ENCODE measurements at places on chromosomes 7 and 10. TPM values are rescaled to one million over a fixed set of nuclear protein-coding genes. Genes with fewer than 3 reads are reported as not detected.

GRCh38 chr7:129925416-129926002 lies 27.3 kb downstream of the UBE2H start:
- peak; percentile 39 for DNase-seq

The DHX32 gene
- polyA plus RNA-seq, result 19.8 TPM

DNA sequence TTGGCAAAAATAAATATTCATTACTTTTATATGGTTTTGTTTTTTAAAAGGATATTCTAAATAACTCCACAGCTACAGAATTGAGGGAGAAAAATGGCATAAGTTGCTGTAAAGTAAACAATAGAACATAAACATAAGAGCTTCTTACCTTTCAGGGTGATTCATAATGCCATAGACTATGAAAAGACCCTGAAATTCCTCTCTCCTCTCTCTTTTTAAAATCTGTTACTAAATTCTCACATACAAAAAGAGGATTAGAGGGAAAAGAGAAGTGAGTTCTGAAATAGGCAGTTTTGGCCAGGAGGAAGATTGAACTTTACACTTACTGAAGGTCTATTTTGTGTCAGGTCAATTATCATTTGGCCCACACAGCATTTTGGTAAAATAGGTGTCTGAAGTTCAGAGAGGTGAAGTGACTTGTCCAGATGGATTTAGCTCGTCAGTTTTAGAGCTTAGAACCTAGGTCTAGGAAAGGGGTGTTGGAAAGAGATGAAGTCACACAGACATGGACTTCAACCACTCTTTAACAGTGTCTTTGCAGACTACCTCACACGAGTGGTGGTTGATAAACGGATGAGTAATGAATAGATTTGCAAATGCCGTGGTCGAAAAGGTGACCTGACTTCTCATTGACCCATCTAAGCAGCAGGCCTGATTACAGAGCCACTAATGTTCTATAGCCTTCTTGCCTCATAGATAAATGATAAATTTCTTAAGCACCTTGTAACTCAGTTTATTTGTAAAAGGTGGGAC lies 190.6 kb upstream of the CCDC6 start:
- DNase-seq, result no peak

The MAP3K8 gene
- polyA plus RNA-seq, result not detected

The SPDYE1 gene
- polyA plus RNA-seq, result not detected

GRCh38 chr10:71998840-71999194 lies 34.6 kb downstream of the CHST3 start:
- DNase-seq, result peak; percentile 62

GRCh38 chr7:115183431-115184057 lies 261.6 kb downstream of the MDFIC start:
- no peak for DNase-seq

DNA sequence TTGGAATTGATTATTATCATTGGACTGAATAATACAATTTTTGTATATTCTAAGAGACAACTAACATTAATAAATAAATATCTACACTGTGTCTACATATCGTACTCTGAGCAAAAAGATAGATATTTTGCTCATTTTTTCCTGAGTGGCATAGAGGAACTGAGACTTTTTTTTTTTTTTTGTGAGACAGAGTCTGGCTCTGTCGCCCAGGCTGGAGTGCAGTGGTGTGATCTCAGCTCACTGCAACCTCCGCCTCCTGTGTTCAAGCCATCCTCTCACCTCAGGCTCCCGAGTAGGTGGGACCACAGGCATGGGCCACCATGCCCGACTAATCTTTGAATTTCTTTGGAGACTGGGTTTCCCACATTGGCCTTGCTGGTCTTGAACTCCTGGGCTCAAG lies 14.0 kb downstream of the KMT2E start:
- no peak for DNase-seq

The GPR158 gene
- polyA plus RNA-seq, result not detected

DNA sequence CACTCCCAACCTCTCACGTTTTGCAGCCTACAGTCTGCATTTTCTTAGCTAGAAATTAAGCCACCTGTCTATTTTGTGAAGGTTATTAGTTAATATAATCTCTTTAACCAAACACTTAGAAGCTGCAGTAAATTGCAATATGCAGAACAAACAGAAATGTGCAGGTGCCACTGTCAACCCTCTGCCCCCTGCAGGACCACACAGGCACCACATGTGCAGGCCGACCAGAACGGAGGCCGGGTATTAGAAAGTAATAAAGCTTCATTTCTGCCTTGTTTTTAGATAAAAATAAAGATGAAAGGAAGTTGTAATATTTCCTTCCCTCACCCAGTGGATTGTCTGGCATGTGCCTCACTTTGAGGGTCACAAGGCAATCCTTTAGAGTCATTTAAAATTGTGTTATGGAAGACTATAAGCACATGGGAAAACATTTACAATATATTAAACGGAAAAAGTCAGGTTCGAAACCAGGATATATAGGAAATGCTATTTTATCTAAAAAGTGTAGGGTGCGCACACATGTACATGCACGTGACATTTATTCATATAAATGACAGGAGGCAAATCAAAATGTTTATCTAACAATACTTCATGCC lies 158.2 kb downstream of the ARHGAP12 start:
- DNase-seq, result no peak

DNA sequence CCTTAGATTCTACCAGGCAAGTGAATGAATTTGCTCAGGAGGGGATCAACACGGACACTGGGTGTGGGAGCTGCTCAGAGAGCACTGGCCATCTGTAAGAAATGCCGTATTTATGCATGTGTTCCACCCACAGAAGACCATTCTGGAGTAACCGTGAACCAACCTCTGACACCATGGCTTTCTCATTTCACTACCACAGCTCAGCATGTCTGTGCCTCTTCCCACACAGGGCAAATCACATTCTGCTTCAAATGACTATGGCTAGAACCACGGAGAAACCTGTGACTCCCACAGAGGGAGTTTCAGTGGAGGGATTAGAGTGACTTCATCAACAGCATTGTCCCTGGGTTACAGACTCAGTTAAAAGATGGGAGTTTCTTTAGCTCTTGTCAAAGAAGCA lies 893.4 kb downstream of the XPNPEP1 start:
- no peak for DNase-seq

GRCh38 chr7:2800931-2801688 lies 43.0 kb downstream of the GNA12 start:
- DNase-seq, result no peak

GRCh38 chr10:79202188-79203013 lies 133.6 kb downstream of the ZMIZ1 start:
- DNase-seq, result no peak

GRCh38 chr10:116694243-116694926 lies 48.0 kb downstream of the HSPA12A start:
- DNase-seq, result no peak

DNA sequence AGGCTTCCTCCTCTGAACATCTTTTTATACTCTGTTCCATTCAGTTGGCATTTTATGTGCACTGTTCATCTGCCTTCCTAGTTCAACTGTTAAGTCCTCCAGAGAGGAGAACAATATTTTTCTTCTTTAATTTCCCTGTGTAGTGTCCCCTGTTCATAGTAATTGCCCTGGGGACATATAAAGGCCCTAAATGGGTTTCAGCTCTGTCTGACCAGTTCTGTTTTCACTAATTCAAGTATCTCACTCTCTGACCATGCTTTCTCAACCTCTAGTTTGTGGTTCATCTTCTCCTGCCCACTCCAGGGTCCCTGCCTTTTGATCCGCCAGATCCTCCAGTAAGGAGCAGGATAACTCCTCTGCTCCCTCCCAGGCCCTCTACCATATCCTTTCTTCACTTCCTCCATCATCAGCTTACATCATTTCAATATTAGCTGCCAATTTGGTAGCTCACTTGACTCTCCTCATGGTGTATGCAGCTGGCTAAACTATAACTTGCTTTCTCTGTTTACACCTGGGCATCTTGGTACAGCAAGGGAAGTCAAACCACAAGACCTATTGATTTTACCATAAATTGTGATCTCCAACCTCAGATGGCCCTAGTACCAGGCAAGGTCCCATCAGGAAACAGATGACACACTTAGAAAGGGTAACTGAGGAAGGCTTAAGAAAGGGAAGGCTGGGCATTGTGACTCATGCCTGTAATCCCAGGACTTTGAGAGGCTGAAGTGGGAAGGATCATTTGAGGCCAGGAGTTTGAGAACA lies 17.7 kb upstream of the C10orf67 start:
- no peak for DNase-seq

GRCh38 chr7:141979568-141979967 lies 6.0 kb upstream of the TAS2R38 start:
- no peak for DNase-seq

The PAPOLB gene
- 0.04 TPM for polyA plus RNA-seq

DNA sequence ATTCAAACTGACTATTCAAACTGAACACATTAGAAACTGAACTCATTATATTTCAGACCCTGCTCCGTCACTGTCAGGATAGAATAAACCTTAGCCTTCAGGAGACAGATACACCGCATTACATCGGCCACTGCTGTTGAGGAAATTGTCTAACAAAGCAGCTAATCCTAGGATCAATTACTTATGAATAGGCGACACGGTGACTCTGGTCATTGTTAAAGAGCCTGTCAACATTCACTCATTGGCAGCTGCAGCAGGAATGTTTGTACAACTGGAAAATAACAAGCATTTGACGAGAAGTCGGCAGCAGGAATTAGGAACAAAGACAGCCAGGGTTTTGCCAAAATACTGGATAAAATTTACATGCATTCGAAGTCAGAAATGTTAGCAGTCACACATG lies 112.0 kb upstream of the MKX start:
- no peak for DNase-seq

The MYH16 gene
- polyA plus RNA-seq, result 0.16 TPM

GRCh38 chr7:95950698-95951097 lies 178.3 kb downstream of the DYNC1I1 start:
- DNase-seq, result no peak

- no peak for DNase-seq
Observed at GRCh38 chr7:34727464-34727995, 69.5 kb downstream of the NPSR1 start.

The STEAP1 gene
- polyA plus RNA-seq, result not detected

DNA sequence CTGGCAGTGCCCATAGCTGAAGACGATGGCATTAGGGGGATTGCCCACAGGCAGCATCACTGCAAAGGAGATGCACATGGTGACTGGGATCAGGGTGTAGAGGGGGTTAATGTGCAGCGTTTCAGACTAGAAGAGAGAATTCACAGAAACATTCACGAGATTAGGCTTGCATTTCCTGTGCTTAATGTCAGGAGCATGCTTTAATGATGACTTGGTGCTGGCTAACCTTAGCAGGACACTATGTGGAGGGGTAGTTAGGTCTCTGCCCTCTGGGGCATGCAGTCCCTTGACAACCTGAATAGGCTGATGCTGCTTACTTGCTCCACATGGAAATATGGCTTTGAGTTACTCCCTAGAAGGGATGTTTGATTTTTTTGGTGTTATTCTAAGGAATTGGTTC lies 21.8 kb downstream of the STMP1 start:
- no peak for DNase-seq

- no peak for DNase-seq
Observed at GRCh38 chr7:87426160-87426559, 49.3 kb downstream of the ABCB4 start.

The WDR86 gene
- polyA plus RNA-seq, result 13.1 TPM

DNA sequence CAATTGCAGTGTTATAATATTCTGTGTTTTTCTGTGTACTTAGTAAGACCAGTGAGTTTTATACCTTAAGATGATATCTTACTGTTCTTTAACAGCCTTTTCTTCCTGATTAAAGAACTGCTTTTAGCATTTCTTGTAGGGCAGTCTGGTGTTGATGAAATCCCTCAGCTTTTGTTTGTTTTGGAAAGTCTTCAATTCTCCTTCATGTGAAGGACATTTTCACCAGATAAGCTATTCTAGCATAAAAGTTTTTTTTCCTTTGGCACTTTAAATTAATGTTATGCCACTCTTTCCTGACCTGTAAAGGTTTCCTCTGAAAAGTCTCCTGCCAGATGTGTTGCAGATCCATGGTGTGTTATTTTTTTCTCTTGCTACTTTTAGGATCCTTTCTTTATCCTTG lies 1059.8 kb downstream of the LRMDA start:
- no peak for DNase-seq

The HERC4 gene
- polyA plus RNA-seq, result 47.8 TPM

GRCh38 chr10:35641676-35642034 lies 441 bp downstream of the FZD8 start:
- peak; percentile 24 for DNase-seq

GRCh38 chr10:43960981-43961380 lies 312.3 kb upstream of the ZNF32 start:
- no peak for DNase-seq

- DNase-seq, result no peak
Observed at GRCh38 chr7:115352375-115352774, 430.5 kb downstream of the MDFIC start.

DNA sequence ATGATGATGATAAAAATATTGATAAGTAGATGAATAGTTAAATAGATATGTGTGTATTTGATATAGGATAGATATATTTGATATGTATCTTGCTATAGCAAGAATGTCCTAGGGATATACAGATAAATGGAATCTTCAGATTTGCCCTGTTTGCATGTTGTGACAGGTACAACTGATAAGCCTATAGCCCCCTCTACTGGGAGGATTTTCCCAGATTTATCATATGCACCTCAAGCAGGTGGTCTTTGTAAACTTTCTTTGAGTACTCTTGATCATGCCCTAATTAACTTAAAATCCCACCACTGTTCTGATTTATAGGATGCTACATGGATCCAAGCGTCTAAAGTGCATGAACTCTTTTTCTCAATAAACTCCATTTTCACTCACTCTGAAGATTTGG lies 1050.7 kb downstream of the SORCS3 start:
- DNase-seq, result peak; percentile 13

DNA sequence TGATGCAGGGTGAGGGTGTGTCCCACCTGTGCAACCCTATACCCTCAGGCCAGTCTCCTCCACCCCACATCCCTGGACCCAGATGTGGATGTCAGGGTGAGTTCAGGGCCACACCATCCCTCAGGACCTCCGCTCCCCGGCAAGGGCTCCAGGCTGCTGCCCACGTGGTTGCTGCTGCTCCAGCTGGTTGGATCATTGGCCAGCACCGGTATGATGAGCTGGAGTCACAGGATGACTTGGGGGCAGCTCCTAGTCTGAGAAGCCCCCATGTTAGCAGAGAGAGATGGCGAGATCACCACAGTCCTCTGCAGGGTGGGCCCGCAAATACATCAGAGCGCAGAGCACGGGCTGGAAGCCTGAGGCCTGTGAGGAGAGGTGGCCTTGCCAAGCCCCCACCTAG lies 103.3 kb upstream of the GDF10 start:
- no peak for DNase-seq

DNA sequence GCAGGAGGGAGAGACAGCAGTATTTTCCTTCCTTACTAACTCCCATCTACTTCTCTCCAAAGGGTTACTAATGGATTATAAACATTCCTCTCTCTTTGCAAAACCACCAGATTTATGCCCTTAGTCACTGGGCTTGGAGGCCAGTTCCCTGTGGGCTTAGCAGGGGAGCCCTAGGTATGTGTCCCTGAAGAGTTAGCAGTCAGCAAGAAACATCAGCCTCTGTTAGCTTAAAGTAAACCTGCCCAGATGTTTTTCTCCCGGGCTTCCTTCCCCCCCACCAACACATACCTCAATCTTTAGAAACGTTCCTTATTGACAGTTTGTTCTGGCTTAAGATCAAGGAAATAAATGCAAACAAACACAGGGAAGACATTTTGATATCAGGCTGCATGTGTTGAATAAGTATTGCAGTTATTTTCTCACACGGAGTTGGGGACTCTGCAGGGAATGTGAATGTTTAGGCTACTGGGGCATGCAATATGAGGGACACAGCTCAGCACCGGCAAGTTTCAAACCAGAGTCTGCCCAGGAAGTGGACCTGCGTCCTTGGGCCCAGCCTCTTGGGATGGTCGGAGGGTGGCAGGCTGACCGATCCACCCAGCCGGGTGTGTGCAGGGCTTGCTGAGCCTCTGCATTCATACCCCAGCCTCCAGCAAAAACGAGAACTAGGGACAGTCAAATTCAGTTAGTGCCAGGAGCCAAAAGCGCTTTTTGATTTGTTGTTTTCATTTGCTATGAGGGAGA lies 252.0 kb upstream of the GRB10 start:
- DNase-seq, result no peak

All from muscle of arm (tissue), 14 donors.